AG04450 (cell line): ENCODE measurements at places on chromosomes 4 and X.

- no peak for DNase-seq
These were observed 407.0 kb downstream of the BCOR start for GRCh38 chrX:39690541-39691415.

GRCh38 chr4:55004831-55005230, 120.6 kb downstream of the KDR start:
- DNase-seq, result no peak

DNA sequence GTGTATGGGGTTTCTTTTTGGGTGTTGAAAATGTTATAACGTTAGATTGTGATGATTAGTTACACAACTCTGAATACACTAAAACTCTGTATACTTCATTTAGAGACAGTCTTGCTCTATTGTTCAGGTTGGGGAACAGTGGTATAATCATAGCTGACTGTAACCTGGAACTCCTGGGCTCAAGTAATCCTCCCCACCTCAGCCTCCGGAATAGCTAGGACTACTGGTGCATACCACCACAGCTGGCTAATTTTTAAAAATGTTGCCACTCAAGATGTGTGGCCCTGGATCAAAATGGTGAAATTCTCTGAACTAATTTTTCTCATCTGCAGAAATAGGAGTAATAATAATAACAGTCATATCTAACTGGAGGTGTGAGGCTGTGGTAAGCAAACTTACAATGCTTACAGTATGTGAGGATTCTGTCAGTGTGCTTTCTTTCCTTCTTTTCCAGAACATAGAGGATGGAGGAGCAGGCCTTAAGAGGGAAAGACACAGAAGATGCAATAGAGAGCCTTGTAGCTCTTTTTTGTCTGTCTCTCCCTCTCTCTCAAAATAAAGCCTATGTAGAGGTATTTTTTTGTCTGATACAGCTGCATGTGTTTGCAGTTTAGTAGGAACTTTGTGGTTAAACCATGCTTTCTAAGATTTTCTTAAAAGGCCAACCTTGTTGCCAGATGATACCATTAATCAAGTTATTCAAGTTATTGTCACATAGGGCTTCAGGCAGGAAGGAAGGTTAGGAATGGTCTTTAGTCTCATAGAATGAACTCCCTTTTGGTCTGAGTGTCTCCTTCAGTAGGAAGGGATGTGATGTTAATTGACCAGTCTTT, 7.5 kb downstream of the ADD1 start:
- DNase-seq, result no peak

DNA sequence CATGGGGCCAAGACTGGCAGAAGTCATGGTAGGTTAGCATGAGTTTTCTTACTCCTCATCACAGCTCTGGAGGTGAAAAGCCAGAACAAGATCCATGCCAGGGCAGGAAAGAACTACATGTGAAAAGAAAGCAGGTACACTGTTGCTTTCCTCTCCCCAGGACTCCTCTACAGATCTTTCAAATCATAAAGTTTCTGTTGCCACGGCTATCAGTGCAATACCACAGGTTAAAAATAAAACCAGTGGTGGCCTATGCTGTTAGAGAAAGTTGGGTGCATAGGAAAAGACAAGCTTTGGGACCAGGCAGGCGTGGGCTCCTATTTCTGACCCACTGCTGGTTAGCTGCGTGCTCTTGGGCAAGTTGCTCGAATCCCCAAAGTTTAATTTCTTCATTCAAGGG, 81.4 kb downstream of the SH3RF1 start:
- no peak for DNase-seq

GRCh38 chr4:73335679-73336078, 68.4 kb upstream of the ALB start:
- DNase-seq, result no peak

- DNase-seq, result no peak
These were observed 80.0 kb downstream of the ARSJ start for GRCh38 chr4:113899271-113900070.
